CD14-positive monocyte (primary cell): ENCODE measurements at places on chromosomes 16 and 17.
A peak's percentile ranks its signal among the peaks of the same experiment; 100 is the strongest.

DNA sequence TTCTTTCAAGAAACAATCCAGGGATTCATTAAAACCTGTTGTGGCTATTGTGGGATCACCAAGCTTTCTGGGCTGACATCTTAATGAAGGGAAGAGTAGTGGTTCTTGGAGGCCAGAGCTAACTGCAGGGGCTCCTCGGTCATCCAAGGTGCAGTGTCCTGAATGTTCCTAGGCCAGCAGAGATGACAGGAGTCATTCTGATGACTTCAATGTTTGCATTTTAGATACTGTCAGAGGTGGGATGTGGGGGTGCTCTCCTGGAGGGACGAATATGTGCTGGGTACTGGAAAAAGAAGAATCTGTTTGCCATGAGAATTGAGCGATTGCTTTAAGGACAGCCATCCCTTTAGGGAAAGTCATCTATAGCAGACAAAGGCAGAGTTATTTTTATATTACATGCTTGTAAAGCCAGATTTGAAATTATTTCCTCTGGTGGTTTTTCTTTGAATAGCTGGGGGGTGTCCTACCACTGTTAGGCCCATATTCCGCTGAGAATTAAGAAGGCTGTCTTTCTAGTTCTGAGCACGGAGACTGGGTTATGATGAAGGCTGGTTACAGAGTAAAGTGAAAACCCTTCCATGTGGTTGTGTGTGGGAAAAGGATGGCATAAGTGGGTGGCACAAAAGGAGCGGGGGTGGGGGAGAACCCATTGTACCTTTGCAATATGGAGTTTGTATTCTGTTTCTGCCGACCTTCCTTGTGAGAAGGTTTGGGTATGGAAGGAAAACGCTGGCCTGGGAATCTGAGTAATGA lies 7.4 kb downstream of the HLF start:
- DNase-seq = no peak

GRCh38 chr16:67943619-67944504 lies at the start of gene LCAT:
Gene LCAT, minus strand, starts transcription at chr16:67944120. Its CDS starts 19 bp downstream, at chr16:67944101.
- DNase-seq = no peak

DNA sequence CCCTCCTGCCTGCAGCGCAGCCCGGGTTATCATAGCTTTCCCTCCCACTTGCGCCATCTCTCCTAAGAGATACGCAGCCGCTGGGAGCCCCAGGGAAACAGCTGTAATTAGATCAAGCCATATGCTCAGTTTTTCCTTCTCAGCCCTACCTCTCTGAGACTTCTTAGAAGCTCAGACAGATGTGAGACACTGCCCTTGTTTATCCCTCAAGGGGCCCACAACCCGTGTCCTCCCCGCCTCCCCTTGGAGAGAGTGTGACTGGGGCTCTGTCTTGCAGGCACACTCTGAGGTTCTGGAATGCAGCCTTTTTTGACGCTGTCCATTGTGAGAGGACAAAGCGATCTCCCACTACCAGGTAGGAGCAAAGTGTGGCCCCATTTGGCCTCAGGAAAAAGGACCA lies 31.2 kb downstream of the CIBAR2 start:
- DNase-seq = no peak

DNA sequence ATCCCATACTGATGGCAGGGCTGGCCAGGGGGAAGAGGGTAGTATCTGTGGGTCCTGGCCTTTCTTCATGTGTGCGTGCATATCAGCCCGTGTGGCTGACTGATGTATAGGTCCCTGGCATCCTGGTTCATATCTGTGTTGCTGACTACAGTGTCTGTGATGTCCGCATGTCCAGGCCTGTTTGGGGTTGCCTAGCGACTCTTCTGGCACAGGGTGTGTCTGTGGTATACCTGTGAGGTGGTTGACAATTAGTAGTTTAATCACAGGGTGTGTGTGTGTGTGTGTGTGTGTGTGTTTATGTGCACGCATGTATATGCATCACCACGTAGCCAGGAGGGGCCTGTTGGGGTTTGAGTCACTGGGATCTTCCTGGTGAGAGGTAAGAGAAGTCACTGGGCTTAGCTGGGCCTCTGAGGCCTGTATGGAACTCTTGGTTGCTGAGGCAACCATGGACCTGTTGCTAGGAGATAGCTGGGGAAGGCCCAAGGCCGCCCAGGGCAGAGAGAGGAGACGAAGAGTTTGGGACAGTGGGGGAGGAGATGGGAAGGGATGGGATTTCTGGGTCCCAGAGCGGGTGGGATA lies 603 bp upstream of the TMEM95 start:
- no peak for DNase-seq

DNA sequence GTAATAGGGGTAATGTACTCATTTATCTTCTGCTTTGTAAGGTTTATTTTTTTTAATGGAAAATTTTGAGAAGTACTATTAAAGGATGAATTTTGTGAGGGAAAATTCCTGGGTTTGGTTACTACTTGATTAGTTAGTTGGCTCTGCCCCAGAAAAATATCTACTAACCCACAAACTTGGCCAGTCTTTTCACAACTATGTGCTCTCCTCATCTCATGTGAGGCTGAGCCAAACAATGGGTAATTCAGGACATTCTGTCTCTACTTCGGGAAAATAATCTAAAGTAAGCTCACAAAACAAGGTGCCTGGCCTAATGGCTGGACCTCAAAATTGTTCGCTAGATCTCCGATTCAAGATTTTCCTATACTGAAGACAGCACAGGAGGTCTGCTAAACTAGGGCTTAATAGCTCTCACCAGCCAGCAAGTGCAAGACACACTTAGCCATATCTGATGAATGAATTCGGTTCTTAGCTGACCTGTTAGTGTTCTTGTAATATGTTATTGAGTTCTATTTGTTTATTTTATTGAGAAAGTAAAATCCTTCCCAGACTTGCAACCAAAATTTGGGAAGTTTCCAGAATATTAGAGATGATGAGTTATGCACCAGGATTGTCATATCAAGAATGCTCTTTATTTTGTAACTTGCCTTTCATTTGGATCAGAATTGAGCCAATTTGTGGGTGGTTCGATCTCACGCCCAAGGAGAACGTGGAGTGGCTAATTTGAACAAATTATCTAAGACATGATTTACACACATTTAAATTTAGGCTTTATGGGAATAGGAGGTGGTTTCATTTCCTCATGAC lies 5.7 kb downstream of the KCNJ16 start:
- no peak for DNase-seq

- no peak for DNase-seq
These were observed 94.4 kb upstream of the CIBAR2 start for GRCh38 chr16:85206472-85207356.

- peak; percentile 28 for DNase-seq
These were observed 181.2 kb downstream of the PARN start for GRCh38 chr16:14448879-14449278.
